ENCODE measurements at places on chromosomes 7 and 10.

- no peak for DNase-seq
Measured at GRCh38 chr10:106504536-106504935, 660.0 kb downstream of the SORCS1 start.

- DNase-seq = no peak
Measured at GRCh38 chr10:11894381-11895107, 71.4 kb downstream of the PROSER2 start.

DNA sequence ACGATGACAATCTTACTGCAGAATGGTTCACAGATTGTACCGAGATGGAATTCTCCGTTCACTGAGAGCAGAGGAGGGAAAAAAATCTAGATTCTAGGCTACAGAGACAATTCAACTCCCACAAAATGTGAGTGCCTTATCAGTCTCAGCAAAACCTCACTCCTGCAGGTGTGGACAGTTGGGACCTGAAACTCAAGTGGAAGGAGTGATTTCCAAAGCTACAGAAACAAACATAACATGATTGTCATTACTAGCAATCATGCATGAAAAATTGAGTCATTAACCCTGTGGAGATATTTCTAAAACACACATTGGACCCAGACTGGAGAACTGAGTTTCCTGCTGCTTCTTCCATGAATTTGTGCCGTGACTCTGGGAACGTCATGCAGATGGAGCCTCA, 70.3 kb downstream of the CALML3 start:
- DNase-seq = no peak

GRCh38 chr10:86262688-86263181, 103.9 kb downstream of the GRID1 start:
- no peak for DNase-seq

DNA sequence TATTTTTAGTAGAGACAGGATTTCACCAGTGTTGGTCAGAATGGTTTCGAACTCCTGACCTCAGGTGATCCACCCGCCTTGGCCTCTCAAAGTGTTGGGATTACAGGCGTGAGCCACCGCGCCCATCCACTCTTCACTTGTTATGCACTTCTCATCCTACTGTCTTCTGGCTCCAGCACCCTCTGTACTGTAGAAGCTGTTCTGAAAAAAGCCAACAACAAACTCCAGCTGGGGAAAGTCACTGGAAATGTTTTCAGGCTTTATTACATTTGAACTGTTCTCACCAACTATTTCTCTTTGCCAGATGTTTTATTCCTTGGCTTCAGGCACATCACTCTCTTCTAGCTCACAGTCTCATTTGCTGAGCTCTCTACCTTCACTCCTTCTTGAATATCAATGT, 122.5 kb upstream of the EGR2 start:
- DNase-seq = no peak

DNA sequence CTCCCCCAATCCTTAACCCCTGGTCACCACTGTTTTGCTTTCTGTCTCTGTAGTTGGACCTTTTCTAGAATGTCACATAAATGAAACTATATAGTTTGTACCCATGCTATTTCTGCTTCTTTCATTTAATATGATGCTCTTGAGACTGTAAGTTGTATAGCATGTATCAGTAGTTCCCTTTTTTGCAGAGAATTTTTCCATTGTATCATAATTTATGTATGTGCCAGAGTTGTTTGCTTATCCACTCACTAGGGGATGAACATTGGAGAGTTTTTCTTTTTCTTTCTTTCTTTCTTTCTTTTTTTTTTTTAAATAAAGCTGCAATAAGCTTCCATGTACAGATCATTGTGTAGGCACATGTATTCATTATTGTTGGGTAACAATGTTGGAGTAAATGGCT, 544.8 kb downstream of the CNTNAP2 start:
- no peak for DNase-seq

DNA sequence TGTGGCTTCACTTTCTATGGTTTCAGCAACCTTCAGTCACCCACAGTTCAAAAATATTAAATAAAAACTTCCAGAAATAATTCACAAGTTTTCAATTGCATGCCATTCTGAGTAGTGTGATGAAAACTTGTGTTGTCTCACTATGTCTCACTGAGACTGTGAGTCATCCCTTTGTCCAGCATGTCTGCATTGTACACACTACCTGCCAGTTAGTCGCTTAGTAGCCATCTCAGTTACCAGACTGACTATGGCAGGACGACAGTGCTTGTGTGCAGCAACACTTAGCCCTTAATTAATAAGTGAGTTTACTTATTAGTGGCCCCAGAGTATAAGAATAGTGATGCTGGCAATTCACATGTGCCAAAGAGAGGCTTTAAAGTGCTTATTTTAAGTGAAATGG, 22.5 kb downstream of the CCDC186 start:
- DNase-seq = no peak

- no peak for DNase-seq
Measured at GRCh38 chr7:39892361-39892760, 57.7 kb upstream of the CDK13 start.

DNA sequence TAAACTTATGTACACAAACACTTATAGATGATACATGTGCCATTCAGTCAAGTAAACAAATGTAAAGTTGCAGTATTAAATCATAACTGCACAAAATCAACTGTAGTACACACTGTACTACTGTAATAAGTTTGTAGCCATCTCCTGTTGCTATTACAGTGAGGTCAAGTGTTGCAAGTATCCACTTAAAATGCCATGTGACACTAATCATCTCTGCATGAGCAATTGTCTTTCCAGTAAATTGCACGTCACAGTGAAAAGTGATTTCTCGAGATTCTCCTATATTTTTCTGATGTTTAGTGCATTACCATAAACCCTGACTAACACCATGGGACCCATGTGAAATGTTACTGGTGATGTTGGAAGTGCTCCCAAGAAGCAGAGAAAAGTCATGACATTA, 293.3 kb upstream of the SP4 start:
- DNase-seq = no peak

DNA sequence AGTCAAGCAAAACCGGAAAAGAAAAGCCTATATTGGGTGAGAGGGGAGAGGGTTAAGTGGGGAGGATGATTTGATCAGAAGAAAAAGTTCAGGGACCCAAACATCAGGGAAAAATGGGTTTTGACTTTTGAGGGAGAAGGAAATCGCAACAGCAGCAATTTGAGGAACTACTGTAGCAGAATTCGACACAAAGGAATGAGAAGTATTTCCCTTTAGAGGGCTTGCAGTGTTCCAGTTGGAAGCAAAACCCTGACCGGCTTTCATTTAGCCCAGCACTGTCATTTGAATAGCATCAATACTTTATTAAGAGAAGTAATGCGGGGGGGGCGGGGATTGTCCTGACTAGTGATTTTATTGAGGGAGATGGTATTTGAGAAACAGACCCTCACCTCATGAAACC, 37.2 kb upstream of the GATA3 start:
- no peak for DNase-seq

DNA sequence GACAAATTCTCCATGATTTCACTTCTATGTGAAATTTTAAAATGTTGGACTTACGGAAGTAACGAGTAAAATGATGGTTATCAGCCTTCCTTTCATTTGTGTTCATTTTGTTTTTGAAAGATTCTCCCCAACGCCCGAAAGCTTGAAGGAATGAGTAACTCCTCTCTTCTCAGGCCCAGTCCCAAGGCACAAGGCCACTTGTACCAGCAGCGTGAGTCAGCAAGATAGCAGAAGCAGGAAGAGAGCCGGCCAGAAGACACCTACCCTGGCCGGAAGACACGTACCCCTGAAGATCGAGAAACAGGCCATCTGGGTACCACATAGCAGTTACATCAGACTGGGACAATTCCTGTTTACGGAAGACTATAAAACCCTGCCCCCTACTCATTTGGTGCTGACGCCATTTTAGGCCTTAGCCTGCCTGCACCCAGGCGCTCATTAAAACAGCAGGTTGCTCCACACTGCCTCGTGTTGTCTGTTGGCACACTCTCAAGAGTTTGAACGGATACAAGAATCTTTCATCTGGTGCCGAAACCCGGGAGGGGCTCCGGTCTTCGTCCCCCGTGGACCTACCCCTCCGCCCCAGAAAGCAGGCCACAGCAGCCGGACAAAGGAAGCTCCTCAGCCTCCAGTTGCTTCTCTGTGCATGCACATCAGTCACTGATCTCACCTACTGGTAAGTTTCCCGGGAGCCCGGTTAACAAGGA, 60.4 kb downstream of the LRRC17 start:
- no peak for DNase-seq

DNA sequence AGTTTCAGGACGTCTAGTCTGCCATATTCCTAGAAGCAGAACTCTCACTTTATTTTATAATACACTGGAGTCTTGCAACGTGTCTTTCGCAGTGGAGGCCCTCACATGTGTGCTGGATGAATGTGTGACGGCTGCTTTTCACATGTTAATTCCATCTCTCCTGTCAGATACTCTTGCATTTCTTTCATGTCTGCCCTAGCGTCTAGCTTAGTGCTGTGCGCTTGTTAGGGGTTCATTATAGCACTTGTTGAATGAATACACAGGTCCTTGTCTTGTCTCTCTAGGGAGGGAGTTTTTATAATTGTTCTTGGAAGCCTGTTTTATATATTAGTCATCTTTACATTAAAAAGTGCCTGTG, 94.4 kb downstream of the MAP3K8 start:
- DNase-seq = no peak

DNA sequence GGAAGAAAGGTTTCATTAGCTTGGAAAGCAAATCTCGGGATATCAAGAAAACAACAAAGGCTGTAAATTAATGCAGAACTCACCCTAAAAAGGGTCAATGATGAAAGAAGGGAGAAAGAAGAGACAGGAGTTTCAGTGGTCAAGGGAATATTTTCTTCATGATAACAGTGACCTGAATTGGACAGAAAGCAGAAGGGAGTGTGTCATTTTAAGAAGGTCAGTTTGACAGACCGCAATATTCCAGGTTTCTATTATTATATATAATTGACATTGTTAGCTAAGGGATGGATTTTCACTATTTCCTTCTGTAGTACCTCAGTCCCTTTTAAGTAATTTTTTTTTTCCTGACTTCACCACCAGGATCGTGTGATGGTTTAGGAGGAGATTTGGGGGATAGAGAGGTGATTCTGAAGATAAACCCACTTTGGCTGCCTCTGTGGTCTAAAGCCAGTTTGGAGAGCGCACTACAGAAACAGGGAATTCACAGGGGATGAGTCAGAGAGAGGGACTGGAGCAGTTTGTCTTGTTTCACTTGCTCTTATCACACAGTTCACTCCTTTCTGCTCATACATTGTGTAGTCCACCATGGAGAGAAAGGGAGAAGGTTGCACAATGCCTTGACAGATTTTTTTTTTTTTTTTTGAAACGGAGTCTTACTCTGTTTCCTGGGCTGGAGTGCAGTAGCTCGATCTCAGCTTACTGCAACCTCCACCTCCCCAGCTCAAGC, 417.9 kb downstream of the AUTS2 start:
- DNase-seq = peak; percentile 14

- DNase-seq = no peak
Measured at GRCh38 chr10:1375346-1376170, 319.4 kb downstream of the WDR37 start.

DNA sequence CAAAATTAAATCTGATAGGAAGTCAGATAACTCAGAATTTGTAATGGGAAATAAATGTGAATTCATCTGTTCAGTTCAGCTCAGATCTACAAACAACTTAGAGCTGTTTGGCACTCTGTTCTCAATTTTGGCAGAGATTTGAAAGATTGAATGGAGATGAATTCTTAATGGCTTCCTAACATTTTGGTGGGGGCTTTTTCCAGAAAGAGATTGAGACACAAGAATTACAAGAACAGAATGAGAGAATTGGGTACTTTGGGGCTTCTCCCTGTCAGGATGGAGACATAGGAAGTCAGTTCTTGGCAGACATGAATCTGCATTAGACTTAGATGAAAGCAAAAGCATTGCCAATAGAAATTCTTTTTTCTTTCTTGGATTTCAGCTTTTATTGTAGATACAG, 39.0 kb upstream of the PTPRZ1 start:
- no peak for DNase-seq

GRCh38 chr10:104246976-104247375, 7.7 kb upstream of the GSTO1 start:
- no peak for DNase-seq

DNA sequence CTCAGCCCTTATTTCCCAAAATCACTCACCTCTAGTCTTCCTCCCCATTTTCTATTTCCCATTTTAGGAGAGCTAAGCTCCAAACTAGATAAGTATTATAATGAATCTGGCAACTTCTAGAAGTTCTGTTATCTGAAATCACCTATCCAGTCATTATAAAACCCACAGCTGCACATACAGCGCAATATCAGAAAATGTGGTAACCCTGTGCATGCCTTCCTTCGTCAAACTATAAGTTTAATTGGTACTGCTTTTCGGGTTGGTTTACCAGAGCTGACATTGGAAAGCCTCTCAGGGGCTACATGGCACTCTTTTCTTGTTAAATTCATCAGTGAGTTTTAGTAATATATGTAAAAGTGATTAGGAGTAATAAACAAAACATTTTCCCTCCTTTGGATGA, 1.6 kb downstream of the LAMB4 start:
- DNase-seq = no peak
